Lung microvascular endothelial cell (primary cell): ENCODE measurements at places on chromosomes 6 and 20.

- DNase-seq: no peak
Observed at GRCh38 chr20:58328836-58329235, 19.3 kb downstream of the RAB22A start.

DNA sequence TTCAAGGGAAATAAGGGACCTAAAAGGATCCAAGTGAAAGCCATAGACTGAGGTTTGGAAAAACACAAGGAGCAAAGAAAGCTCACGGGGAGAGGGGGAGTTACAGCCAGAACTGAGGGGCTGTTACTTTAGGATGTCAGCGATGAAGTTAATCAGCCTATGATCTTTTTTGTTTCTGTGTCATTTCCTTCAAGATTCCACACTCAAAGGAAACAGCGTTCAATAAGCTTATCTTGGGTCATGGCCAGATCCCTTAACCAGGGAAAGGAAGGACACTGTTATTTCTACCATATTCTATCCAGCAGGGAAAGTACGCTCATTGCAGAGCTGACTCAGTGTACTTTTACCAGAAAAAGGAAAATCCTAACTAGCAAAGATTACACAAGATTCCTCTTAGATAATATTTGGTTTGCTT lies 132.8 kb downstream of the PFDN4 start:
- DNase-seq: peak; percentile 59

DNA sequence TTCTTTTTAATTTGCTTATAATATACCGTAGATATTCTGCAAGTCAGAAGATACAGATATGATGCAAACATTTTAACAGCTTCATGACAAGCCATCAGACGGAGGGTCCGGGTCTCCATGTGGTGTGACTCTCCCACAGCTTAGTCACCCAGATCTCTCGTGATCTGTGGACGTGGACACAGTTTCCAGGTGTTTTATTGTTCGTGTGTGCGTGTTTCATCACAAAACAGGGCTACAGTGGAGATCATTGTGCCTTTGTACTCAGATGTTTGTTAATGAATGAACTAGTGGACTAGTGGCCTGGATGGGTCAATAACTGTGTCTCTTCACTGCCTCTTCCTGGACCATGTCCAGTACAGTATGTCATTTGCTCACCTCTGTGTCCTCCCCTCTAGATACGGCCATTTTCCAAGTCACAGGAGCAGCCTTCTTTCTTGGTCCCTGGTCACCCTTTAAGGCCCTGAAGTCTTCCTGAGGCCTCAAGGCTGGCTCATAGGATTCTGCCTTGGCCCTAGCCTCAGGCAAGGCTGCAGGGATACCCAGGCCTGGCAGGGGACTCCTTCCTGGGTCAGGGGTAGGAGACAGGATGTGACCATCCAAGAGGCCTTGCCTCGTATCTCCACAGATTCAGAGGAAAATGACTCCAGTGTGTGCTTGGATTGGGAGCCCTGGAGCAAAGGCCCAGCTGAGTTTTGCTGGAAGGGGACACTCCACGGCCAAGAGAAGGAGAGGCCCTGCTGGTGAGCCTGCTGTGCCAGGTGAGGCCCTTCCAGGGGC lies 4.6 kb downstream of the ADIG start:
- no peak for DNase-seq

DNA sequence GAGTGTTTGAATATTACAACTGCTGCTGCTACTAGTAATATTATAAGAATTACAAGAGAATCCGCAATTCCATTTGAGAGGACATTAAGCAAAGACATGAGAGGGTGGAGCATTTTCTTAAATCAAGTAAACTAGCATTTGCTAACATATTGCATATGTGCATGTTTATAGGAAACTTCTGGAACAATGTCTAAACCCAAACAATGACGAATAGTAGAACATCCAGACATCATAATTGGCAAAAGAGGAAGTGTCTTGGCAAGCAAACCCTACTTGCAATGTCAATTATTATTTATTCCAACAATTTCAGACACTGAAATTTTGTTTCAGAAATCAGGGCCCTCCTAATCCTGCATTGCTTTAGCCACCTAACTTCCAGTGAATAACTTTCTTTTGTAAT lies 1155.3 kb upstream of the GJE1 start:
- DNase-seq: peak; percentile 91

GRCh38 chr20:48040491-48040890 lies 255.2 kb upstream of the SULF2 start:
- DNase-seq: no peak

DNA sequence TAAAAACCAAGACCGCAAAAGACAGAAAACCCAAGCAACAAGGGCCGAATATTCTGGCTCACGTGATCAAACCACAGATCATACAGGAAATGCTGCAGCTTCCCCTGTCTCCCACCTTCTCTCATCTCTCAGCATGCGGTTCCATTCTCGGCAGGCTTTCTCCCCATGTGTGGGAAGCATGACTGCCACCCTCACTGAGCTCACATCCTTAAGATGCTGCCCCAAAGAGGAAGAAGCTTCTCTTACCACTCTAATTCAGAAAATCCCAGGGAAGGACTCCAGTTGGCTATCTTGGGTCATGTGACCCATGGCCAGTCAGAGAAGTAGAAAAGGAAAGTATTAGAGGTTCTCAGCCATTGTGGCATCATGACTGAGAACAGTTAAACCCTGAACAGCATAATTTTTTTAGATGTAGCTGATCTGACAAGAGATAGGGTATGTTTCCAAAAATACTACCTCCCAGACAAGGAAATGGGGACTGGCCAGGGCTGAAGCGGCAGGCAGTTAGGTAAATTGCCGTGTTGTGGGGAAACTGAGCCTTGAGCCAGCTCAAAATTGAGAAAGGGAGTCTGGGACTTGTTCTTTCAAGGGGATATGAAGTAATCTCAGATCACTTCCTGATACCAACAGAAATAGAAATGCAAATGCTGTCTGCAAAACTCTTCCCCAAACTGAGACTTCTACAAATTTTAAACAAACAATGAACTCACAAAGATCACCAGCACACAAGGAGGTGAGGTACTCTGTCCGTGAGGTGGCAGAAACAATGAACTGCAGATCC lies 37.1 kb upstream of the GRM4 start:
- DNase-seq: no peak

- DNase-seq: no peak
Observed at GRCh38 chr6:40889137-40889832, 149.7 kb downstream of the UNC5CL start.

GRCh38 chr20:47878601-47879027 lies 93.3 kb upstream of the SULF2 start:
- peak; percentile 92 for DNase-seq

GRCh38 chr20:12598894-12599293 lies 409.9 kb upstream of the SPTLC3 start:
- DNase-seq: no peak

DNA sequence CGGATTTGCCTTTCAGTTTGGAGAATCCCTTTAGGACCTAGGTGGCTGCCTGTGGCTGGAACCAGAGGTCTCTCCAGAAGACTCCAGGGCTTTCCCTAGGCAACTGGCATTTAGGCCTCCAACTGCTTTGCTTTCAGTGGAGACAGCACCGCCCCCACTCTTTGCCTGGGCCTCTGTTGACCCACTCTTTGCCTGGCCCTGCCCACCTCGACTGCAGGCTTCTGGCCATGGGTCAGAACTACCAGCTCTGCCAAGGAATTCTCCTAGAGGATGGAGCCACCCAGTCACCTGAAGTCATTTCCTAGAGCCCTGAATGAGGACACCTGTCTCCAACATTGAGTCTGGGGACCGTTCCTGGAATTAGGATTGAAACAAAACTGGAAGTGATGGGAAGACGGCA lies 439.0 kb upstream of the CDH4 start:
- DNase-seq: no peak

GRCh38 chr6:15369838-15370237 lies 124.0 kb downstream of the JARID2 start:
- DNase-seq: no peak

DNA sequence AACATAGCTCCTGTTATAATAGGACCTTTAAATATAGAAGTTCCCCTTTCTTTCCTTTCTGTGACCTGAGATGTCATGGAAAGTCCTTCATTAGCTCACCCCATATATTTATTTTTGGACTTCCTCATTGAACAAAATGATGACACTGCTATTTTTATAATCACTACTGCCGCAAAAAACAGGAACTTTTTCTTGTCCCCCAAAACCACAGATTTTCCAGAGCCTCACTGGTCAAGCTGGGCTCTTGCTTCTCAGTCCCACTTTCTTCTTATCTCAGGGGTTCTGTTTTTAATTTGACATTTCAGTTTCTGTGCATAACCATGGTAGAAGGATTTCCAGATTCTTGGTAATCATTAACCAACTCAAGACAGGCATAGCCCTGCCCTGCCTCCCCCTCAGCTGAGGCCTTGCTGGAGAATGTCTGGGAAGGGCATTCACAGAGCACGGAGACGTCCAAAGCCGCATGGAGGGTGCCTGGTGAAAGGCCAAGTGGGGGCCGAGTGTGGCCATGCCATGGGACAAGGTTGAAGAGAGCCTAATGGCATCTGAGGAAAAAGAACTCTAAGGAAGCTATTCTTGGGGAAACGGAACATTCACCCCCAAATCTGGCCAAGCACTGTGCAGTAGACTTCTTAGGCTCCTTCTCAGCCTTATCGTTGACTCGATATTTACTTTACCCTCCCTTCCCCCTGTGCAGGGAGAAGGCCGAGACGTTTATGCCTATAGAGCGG lies 73.7 kb downstream of the EDN1 start:
- DNase-seq: no peak

GRCh38 chr20:12047838-12048432 lies 130.2 kb downstream of the BTBD3 start:
- peak; percentile 32 for DNase-seq

- DNase-seq: no peak
Observed at GRCh38 chr6:132147530-132148011, 196.4 kb upstream of the CCN2 start.

GRCh38 chr6:138493413-138493812 lies 5.9 kb downstream of the NHSL1 start:
- peak; percentile 38 for DNase-seq

GRCh38 chr6:27290065-27290849 lies 21.8 kb downstream of the POM121L2 start:
- no peak for DNase-seq

DNA sequence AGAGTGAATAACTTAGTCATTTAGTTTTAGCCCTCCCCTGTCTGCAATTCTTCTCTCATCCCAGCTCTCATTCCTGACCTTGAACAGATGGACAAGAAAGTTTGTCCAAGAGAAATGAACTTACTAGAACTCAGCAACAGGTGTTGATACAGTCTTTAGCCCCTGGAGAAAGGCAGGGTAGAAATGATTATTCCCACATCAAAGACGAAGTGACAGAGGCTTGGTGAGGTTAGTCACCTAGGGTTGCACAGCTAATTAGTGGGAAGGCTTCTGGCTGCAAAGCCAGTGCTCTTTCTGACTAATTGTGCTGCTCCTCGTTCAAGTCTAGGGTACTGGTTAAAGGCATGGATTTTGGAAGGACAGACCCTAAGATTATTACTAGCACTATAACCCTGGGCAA lies 4.5 kb downstream of the ZDHHC14 start:
- DNase-seq: no peak

- no peak for DNase-seq
Observed at GRCh38 chr6:168156742-168157265, 77.8 kb upstream of the FRMD1 start.
